Mesothelial cell of epicardium (in vitro differentiated cells): ENCODE measurements at places on chromosomes 12 and 14.

- no peak for DNase-seq
Observed at GRCh38 chr14:85090681-85091080, 439.3 kb upstream of the FLRT2 start.

- DNase-seq: no peak
Observed at GRCh38 chr12:16506394-16506793, 99.6 kb downstream of the LMO3 start.

GRCh38 chr12:117063162-117063911 lies 35.9 kb downstream of the TESC start:
- no peak for DNase-seq

DNA sequence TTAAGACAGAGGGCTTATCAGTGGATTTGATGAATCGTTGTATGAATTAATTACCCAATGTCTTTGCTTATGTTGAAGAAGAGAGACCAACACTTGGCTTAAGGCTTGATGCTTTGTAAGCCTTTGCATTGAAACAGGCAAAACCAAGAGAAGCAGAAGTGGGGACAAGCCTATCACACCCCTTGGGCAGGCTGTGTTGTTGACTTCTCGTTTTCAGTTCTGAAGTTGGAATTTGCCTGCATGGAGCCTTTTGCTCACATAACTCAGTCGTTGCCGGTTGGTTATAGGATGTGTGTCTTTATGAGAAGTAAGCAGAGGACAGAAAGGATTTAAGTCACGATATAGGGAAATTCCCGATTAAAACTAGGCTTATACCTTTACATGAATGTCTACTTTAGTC lies 94.7 kb downstream of the CCDC92 start:
- no peak for DNase-seq

GRCh38 chr12:6086316-6086715 lies 38.2 kb downstream of the VWF start:
- DNase-seq: no peak

GRCh38 chr12:19967001-19967400 lies 401.3 kb upstream of the PDE3A start:
- DNase-seq: no peak

DNA sequence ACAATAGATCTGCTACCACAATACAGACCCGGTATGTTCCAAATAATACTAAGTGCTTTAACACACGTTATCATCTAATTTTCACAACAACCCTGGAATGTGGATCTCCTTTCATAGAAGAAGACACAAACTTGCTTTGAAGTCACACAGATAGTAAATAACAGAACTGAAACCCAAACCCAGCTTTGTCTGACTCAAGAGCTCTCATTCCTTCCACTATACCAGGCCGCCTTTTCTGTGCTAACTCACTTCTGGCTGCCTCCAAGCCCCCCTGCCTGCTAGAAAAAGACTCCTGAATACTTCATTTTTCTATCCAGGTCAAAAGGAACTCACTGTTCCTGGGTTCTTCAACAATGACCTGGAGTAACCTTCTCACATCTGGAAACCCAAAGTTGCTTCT lies 37.8 kb downstream of the PRPF40B start:
- no peak for DNase-seq

DNA sequence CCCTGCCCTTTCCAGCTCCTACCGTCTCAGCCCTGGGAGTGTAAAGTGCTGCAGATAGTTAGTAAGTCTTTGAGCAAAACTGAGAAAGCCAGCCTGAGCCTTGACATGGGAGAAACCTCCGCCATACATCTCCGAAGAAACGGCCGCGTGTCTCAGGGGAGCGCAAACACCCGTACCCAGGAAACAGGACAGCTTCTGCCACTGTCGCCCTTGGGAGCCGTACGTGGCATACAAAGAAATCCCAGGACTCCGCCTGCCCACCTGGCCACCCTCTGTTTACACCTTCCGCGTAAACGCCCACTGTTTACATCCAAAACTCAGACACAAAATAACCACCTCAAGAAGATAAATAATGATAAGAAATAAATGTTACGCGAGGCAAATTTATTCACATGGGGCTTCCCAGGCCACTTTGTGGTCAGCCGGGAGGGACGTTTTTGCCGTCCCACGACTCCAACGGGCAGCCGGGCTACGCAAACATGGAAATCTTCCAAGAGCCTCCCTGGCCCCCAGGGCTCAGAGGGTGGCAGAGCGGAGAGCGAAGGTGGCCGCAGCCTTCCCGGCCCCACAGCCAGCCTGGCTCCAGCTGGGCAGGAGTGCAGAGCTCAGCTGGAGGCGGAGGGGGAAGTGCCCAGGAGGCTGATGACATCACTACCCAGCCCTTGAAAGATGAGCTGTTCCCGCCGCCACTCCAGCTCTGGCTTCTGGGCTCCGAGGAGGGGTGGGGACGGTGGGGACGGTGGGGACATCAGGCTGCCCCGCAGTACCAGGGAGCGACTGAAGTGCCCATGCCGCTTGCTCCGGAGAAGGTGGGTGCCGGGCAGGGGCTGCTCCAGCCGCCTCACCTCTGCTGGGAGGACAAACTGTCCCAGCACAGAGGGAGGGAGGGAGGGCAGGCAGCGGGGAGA lies at the start of gene BDKRB2:
Gene BDKRB2 (plus strand): TSS at position 689 of the 908 bp plus-strand sequence. CDS start 32,269 bp downstream, outside the sequence.
- peak; percentile 75 for DNase-seq

DNA sequence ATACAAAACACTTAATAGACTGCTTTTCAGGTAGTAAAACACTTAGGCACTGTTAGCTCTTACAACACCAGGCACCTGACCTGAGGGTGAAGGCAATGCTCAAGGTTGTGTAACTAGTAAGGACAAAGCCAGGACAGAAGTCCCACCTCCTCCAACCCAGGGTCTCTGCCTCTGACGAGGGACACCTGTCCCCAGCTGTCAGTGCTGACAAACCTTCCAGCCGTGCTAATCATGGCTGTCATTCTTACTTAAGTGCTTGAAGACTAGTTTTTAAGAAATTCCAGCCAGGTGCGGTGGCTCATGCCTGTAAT lies 62.5 kb upstream of the MAX start:
- DNase-seq: no peak

DNA sequence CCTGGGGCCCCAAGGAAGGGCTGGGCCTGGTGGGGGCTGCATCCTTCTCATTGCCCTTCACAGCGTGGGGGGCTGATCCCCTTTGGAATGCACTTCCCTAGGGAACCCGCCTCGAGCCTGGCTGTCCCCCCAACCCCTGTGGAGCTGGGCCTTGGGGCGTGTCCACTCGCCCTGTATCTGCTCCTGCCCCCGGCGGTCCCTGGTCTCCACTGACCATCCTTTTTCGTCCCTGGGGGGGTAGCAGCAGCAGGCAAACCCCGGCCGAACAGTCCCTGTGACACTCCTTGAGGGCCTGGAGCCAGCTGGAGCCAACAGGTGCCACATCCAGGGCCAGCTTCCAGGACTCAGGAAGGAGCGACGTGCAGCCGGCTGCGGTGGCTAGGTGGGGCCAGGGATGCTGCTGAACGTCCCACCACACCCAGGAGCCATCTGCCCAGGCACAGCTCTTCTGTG lies 9.4 kb upstream of the GPR132 start:
- DNase-seq: no peak

GRCh38 chr12:12898136-12898717 lies 6.9 kb downstream of the GPRC5A start:
- no peak for DNase-seq

- no peak for DNase-seq
Observed at GRCh38 chr12:19970116-19970515, 398.2 kb upstream of the PDE3A start.

DNA sequence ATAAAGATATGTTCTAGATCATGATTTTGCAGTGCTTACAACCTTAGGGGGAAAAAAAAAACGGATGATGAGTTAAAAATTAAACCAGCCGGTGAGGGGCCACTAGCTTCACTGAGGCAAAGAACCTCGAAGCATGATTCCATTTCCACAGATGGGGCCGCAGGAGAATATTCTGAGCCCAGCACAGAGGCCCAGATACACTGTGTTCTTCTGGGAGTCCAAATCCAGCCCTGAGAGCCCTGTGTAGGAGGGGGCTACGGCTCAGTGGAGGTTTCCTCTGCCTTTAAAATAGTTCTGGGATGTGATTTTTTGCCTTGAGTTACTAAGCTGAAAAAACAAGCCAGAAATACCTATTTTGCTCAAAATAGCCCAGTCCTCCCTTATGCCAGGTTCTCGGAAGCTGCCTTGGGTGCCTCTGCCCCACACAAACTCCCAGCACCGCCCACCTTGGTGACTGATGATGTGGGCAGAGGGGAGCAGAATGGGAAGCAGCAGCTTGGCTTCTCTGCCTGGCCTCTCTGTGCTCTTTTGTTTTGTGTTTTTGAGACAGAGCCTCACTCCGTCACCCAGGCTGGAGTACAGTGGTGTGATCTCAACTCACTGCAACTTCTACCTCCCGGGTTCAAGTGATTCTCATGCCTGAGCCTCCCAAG lies 105.4 kb upstream of the BCL2L14 start:
- no peak for DNase-seq

DNA sequence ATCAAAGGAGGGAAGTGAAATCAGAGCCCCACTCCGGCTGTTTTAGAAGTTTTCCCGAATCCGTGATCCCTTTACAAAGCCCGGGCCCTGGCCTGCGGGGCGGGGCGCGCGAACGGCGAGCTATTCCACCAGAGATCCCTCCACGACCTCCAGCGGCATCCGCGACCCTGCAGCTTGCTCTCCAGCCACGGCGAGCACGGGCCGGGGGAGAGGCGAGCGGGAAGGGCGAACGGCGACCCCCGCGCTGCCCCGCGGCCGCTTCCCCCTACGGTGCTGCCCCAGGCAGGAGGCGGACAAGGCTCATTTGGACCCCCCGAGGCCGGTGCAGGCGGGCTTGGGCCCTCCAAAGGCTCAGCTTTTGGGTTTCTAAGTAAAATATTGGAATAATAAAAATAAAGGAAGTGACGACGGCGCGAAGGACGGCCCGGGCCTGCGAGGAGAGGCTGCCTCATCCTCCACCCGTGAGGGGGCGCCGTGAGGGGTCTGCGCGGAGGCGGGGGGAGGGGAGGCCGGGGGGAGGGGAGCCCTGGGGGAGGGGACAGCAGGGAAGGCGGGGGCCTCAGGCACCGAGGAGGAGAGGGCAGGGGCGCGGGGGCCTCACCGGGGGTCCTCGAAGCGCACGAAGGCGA lies 613 bp downstream of the SRSF9 start:
- DNase-seq: no peak

DNA sequence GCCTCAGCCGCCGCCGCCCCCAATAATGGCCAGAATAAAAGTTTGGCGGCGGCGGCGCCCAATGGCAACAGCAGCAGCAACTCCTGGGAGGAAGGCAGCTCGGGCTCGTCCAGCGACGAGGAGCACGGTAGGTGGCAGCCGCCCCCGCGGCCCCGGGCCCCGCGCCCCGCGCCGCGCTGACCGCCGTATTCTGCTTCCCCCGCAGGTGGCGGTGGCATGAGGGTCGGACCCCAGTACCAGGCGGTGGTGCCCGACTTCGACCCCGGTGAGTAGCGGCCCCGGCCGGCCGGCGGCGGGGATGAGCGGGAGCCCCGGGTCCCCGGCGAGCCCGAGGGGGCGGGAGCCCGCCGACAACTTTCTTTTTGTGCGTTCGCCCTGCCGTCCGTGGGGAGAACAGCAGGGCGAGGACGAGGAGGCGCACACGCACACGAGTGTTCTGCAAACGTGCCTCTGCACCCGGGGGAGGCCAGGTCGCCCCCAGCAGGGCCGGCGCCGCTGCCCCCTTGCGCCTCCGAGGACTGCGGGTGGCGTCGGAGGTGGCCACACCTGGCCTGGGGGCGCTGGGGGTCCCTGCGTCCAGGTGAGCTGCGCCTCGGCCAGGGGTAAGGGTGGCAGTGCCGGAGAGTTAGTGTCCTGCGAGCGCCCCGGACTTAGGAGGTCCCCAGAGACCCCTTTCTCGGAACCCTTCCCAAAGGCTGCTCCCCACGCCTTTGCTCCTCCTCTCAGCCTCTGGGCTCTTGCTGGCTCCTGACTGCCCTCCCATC lies 794 bp downstream of the RCOR1 start:
- peak; percentile 34 for DNase-seq

- no peak for DNase-seq
Observed at GRCh38 chr12:31249356-31249755, 76.6 kb downstream of the SINHCAF start.

- DNase-seq: no peak
Observed at GRCh38 chr12:109126784-109127183, 10.4 kb downstream of the ACACB start.

DNA sequence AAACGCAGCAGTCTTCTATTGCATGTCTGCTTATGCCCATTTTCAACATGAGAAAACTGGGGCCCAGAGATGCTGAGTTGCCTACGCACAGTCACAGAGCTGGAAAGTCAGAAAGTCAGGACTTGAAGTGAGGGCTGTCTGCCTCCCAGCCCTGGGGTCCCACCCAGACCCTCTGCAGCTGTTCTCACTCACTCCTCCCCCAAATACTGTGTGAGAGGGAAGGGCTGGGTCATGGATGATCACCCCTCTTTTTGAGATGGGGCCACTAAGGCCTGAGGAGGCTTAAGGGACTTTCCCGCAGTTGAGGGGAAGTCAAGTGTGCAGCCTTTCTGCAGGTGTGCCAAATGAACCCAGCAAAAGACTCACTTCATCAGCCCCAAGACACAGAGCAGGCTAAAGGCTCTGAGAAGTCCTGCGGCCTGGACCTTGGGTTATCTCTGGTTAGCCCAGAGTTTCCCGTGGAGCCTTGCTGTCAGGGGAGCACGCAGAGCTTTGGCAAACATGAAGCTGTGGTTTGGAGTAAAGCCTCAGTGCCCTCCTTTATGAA lies 18.7 kb downstream of the DTX1 start:
- no peak for DNase-seq

GRCh38 chr14:23620177-23620702 lies 15.9 kb upstream of the DHRS2 start:
- DNase-seq: no peak

DNA sequence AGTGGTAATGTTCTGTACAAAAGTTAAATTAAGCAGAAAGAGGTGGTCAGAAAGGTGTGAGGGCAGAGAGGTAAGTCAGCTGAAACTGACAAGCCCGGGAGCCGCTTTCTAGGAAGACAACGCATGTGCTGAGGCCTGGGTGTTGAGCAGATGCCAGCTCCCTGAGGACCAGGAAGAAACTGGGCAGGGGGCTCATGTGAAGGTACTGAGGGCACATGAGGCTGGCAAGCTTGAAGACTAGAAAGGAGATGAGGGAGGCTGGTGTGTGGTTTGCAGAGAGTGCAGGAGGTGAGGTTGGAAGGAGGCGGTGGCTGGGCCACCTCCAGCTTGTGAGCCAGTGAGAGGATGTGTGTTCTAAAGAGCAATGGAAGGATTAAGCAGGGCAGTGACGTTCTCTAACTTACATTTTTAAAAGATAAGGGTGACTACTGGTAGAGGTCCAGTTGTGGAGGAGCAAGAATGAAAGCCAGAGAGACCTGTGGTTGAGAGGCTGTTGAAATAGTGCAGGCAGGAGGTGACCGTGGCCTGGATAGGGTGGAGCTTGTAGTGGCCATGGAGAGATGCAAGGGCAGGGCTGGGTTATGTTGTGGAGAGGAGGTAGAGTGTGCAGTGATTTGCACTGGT lies 29.1 kb downstream of the ZNF664 start:
- no peak for DNase-seq

DNA sequence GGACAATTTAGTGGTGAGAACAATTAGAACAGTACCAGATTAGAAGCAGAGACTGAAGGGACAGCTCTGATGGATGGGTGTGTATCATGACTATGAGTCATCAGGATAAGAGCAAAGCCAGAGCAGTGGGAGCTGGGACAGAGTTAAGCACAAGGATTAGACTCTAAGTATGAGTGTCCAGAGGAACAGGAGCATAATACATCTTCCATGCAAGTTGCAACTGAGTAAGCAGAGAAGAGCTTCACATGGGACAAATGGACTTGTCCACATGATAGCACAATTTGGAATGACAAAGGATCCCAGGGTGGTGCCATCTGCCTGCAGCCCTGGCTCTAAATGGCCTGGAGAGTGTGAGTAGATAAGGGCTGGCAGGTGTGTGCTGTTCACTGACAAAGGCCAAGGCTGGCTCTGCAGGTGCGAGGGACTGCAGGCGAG lies 226.4 kb upstream of the CAND1 start:
- no peak for DNase-seq
